Fibroblast of the aortic adventitia (primary cell): ENCODE measurements at places on chromosomes 1 and 21. TPM values are rescaled to one million over a fixed set of nuclear protein-coding genes. Genes with fewer than 3 reads are reported as not detected.

The ZNF648 gene
- not detected in 2 replicates for total RNA-seq

The RHCE gene
- total RNA-seq = 0.27 and 0.33 TPM in 2 replicates

The PTGS2 gene
- total RNA-seq = 1.2 and 15.0 TPM in 2 replicates

The SMCP gene
- not detected in 2 replicates for total RNA-seq

The NPR1 gene
- 1.5 and 24.0 TPM in 2 replicates for total RNA-seq

The C1QB gene
- total RNA-seq = not detected in 2 replicates

The CHI3L2 gene
- 6.2 and 10.5 TPM in 2 replicates for total RNA-seq
